ENCODE measurements at places on chromosomes 16 and 17.

DNA sequence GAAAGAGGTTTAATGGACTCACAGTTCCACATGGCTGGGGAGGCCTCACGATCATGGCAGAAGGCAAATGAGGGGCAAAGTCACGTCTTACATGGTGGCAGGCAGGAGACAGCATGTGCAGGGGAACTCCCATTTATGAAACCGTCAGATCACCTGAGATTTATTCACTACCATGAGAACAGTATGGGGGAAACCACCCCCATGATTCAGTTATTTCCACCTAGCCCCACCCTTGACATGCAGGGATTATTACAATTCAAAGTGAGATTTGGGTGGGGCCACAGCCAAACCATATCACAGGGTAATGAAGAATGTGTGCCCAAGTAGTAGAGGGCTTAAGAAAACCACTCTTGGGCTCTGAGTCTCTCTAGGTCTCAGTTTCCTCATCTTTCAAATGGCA, 85.1 kb downstream of the PRKCB start:
- DNase-seq = no peak

GRCh38 chr16:25868106-25868505, 176.3 kb downstream of the HS3ST4 start:
- no peak for DNase-seq

DNA sequence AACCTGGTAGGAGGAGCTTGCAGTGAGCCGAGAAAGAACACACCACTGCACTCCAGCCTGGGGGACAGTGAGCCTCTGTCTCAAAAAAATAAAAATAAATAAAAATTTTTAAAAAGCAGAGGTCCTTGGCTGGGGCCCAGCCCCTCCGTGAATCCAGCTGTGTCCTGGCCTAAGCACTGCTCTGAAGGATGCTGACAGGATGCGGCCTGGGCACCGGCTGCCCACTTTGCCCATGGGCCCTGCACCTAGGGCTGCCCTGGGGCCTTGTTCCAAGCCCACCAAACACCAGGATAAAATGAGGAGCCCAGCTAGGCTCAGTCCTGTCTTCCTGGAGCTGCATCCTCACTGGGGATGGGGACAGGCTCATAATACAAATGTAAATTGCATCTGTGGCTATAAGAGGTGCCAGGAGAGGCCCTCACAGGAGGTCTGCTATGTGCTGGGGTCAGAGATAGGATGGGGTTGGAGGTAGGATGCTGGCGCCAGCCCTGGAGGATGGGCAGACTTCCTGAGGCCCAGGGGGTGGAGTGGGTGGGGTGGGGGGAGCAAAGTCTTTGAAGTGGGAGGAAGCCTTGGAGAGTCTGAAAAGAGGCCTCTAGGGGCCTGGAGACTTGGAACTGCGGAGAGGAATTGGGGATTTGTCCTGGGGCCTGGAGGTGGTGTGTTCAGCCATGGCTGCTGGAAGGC, 6.2 kb downstream of the C16orf89 start:
- no peak for DNase-seq

DNA sequence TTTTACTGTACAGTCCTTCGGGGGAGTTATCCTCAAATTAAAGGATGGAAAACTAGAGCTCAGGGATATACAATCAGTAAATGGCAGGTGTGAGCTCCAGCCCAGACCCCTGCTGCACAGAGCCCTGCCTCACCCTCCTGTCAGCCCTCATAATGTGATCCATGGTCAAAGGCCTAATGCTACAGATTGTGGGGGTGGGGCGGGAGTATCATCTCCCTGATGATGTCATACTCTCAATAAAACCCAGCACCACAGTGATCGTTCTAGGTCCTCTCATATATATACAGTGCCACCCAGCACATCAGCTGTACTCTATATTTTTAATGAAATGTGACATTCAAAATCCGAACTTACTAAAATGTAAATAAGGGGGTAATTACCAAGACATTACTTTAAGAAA, 61.5 kb downstream of the SLC39A11 start:
- DNase-seq = no peak

DNA sequence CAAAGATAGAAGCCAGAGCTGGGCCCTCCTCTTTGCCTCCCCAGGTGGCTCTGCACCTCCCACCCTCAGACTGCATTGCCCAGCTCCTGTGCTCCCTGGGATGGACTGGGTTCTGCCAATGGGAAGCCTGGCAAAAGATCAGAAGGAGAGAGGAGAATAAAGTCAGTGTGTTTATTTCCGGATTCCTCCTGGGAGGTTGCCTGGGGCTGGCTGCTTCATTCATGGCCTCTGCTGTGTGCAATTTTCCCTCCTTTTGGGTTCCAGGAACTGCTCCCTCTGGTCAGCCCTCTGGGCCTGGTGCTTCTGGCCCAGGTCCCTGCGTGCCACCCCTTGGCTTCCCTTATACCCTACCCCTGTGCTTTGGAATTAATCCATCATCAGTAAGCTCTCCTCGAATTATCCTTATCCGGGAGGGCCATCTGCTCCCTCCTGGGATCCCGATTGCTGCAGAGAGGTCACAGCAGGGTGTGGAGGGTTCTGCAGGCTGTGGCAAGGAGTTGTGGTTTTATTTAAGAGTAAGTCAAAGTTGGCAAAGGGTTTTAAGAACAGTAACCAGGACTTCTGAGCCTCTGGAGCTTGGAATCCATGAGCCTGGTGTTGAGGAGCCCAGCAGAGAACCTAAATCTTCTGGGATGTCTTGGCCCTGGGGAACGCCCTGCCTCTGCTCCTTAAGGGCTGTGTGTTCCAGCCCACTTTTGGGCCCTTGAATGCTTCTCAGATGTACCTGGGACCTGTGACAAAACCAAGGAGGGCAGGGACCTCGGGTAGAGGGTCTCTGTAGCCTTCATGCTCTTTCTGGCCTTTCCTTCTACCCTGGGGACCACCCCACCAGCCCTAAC, 8.2 kb upstream of the MMP2 start:
- no peak for DNase-seq

DNA sequence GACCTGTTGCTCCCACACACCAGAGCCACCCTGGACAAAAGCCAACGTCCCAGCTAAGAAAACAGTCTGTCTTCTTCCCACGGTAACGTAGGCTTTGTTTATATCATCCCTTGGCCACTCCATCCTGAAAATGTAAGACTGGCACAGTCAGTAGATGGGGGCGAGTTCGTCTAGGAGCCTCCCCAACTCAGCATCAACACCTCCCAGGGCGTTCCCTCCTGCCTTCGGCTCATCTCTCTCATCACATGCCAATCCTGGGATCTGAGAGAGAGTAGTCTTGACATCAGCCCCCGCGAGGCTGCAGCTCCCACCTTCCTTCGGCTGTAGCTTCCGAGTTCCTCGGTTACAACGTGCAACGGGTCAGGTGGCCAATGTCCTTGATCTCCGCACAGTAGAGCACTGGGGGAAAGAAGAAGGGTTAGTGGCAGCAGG, 894 bp downstream of the RNF227 start:
- DNase-seq = no peak

- peak; percentile 37 for DNase-seq
Observed at GRCh38 chr16:75555213-75555706, 792 bp downstream of the TMEM231 start.

DNA sequence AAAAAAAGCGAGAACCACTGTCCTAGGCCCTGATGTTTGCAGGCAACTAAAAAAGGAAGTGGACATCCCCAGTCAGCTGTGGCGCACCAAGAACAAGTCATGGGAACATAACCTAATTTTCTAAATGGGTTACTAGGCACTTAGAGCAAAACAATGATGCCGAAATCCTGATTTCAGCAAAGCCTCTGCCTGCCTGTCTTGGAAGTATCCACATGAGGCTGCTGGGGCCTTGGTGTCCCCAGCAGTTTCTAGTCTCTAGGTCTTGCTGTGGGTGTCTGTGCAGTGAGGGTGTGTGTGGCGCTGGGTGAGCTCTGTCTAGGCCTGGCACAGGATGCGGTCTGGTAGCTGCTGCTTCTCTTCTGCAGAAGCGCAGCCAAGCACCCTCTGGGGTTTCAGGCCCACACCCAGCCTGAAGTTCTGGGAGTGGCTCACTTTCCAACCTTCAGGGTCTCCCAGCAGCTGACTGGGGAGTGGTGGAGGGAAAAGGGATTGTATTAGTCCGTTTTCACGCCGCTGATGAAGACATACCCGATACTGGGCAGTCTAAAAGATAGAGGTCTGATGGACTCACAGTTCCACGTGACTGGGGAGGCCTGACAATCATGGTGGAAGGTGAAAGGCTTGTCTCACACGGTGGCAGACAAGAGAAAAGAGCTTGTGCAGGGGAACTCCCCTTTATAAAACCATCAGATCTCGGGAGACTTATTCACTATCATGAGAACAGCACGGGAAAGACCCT, 21.1 kb downstream of the STH start:
- no peak for DNase-seq

- no peak for DNase-seq
Observed at GRCh38 chr17:78922816-78923498, 2.2 kb downstream of the TIMP2 start.

DNA sequence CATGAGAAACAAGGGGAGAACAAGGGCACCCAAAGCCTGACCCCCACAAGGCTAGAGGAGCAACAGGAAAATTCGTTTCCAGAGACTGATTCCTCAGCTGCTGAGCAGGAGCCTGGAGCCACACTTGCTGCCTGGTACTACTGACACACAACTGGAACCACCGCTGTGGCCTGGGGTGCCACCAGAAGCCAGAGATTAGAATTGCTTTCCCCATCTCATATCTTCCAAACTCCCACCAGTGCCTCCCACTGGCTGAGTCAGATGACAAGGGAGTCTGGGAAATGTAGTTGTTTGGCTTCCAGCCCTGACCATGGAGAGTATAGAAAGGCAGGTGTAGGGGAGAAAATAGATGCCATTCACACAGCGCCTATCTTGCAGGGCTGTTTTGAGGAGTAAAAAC, 4.1 kb upstream of the TMEM11 start:
- DNase-seq = no peak

- no peak for DNase-seq
Observed at GRCh38 chr17:4329838-4330237, 36.6 kb downstream of the UBE2G1 start.

GRCh38 chr17:80783971-80784370, 207.7 kb upstream of the CHMP6 start:
- DNase-seq = no peak

- DNase-seq = no peak
Observed at GRCh38 chr16:78952630-78953029, 647.9 kb downstream of the MAF start.

- no peak for DNase-seq
Observed at GRCh38 chr16:78005881-78006280, 16.5 kb upstream of the CLEC3A start.

Measured in substantia nigra (tissue), 51 donors.